ENCODE measurements at places on chromosomes 7 and 10. TPM values are rescaled to one million over a fixed set of nuclear protein-coding genes. Genes with fewer than 3 reads are reported as not detected.

GRCh38 chr10:60296073-60296472, 93.6 kb downstream of the ANK3 start:
- no peak for DNase-seq

Gene ATOH7
- polyA plus RNA-seq: not detected

GRCh38 chr10:62652114-62652513, 152.4 kb upstream of the ADO start:
- DNase-seq: no peak

- no peak for DNase-seq
Observed at GRCh38 chr7:133164498-133164897, 82.6 kb upstream of the CHCHD3 start.

GRCh38 chr7:2417981-2418481, 14.6 kb downstream of the CHST12 start:
- DNase-seq: no peak

DNA sequence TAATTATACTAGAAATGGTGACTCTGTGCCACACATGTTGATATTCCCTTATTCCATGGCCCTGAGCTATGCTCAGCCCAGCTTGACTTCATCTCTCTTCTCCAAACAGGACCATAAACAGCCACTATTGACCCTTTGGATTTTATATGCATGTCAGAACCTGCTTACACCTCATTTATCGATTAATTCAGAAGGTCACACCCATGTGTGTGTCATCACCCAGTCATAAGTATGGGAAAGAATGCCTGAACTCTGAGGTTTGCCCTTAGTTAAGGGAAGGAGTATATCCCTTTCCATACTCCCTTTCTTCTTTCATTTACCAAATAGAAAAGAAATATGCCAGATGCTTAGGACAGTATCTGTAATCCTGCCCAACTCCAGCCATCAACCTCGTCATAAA, 602.3 kb downstream of the SORCS3 start:
- DNase-seq: no peak

Data from heart left ventricle (tissue), 16 donors.